ENCODE measurements at places on chromosomes 16 and 17.
A peak's percentile ranks its signal among the peaks of the same experiment; 100 is the strongest.

DNA sequence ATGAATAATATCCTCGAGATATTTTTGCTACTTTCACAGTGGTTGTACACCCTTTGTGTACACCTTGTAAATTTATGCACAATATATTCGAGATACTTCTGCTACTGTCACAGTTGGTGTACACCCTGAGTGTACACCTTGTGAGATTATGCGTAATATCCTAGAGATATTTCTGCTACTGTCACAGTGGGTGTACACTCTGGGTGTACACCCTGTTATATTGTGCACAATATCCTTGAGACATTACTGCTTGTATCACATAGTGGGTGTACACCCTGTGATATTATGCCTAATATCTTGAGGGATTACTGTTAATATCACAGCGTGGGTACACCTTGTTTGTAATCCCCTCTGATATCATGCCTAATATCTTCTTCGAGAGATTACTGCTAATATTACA, 7.2 kb upstream of the NUDT7 start:
- no peak for DNase-seq
- no peak overlapping the region for H3K4me3 ChIP-seq
- no peaks in the 10 kb centered on the region for H3K27me3 ChIP-seq
- no peak overlapping the region for H3K27ac ChIP-seq

- H3K27ac ChIP-seq = no peak overlapping the region
- no peak for DNase-seq
- no peaks in the 10 kb centered on the region for H3K36me3 ChIP-seq
- peaks cover 25% of the 10 kb centered on the region for H3K4me1 ChIP-seq
- H3K4me3 ChIP-seq = no peak overlapping the region
Observed at GRCh38 chr16:9791556-9791955, 390.7 kb downstream of the GRIN2A start.

DNA sequence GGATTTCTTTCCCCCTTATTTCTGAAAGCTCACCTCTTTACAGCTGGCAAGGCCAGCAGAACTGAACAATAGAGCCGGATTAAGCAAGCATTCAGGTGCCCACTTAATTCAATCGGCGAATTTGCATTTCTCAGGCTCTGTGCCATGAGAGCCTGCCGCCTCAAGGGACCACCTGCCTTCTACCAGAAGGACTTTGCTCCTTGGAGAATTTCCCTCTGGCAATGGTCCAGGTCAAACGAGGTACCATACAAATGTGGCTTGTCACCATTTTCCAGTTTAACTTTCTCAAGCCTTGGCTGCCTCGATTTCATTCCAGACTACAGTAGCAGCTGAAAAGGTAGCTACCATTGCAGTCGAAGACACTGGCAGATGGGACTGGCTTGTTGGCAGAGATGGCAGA, 534.0 kb downstream of the MAF start:
- no peak overlapping the region for H3K4me3 ChIP-seq
- no peak for DNase-seq
- H3K36me3 ChIP-seq = no peaks in the 10 kb centered on the region
- no peak overlapping the region for H3K27ac ChIP-seq
- peaks cover 5% of the 10 kb centered on the region for H3K4me1 ChIP-seq

GRCh38 chr16:49876716-49877129, 20.8 kb upstream of the ZNF423 start:
- H3K27ac ChIP-seq = peak overlapping the region; percentile 12
- H3K27me3 ChIP-seq = peaks cover 58% of the 10 kb centered on the region
- H3K4me1 ChIP-seq = peaks cover 13% of the 10 kb centered on the region
- peak overlapping the region; percentile 64 for H3K4me3 ChIP-seq
- DNase-seq = peak; percentile 72

DNA sequence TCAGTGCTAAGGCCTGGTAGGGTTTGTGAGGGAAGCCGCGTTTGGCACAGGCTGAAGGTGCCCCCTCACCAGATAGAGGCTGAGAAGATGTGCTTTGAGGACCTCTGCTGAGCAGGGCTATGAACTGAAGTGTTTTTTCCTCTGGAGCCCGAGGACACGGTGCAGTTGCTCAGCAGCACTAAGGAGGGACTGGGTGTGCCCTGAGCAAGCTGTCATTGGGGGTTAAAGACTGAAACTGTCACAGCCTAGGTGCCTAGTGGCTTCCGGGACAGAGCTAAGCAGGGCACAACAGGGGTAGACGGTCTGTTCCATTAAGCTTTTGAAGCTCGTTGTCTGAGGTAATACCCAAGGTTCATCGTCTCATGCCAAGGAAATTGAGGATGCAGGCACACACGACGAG, 24.8 kb upstream of the ASGR2 start:
- H3K27me3 ChIP-seq = peaks cover 95% of the 10 kb centered on the region
- no peak overlapping the region for H3K27ac ChIP-seq
- no peak for DNase-seq
- H3K4me3 ChIP-seq = no peak overlapping the region
- H3K36me3 ChIP-seq = no peaks in the 10 kb centered on the region
- H3K4me1 ChIP-seq = peaks cover 6% of the 10 kb centered on the region

DNA sequence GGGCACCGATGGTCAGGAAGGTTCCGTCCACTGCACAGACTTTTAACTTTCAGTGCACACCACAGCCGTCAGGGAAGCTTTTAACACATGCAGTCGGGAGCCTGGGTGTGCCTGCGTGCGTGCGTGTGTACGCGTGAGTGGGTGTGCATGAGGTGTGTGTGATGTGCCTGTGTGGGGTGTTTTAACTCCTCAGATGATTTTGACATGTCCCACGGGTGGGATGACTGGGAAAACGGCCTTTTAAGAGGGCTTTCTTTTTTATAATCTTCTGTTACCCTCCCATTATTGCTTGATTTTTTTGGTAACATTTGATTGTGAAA, 152.7 kb upstream of the CHMP6 start:
- no peak overlapping the region for H3K27ac ChIP-seq
- H3K27me3 ChIP-seq = no peaks in the 10 kb centered on the region
- H3K4me3 ChIP-seq = no peak overlapping the region
- peaks cover 4% of the 10 kb centered on the region for H3K4me1 ChIP-seq

DNA sequence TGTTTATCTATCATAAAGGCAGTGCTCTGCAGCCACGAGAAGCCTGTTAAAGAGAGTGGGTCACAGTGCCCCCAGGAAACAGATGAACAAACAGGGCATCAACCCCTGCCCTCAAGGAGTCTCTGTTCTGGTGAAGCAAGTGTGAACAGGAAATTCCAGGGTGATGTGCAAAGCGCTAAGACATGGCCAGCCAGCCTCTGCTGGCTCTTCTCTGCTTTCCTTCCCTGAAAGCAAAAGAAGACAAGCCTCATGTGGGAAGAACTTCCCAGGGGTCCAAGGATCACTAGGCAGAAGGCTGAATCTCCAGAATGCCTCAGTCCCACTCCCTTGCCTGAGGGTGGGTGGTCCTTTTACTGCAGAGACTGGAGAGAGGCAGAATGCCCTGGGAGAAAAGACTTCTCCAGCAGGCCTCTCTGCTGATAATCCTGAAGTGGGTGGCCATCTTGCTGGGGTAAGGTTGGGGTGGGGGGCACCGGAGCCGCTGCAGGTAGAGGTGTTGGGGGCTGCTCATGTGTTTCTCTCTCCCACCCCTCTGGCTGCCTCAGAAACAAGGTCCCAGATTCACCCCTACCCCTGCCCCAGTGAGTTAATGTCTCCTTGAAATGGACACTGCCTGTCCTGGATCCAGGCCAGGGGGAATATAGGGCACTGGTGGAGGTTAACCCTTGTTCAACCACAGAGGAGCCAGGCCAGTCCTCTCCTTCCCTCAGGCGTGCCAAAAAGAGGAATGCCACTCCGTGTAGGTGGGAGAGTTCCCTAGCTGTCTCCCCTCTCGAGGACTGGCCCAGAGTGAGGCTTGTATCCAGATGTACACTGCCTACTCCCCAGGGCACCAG, 2.4 kb downstream of the ANKRD13B start:
- no peaks in the 10 kb centered on the region for H3K36me3 ChIP-seq
- H3K4me3 ChIP-seq = no peak overlapping the region
- H3K27ac ChIP-seq = no peak overlapping the region
- H3K27me3 ChIP-seq = no peaks in the 10 kb centered on the region
- no peak for DNase-seq

DNA sequence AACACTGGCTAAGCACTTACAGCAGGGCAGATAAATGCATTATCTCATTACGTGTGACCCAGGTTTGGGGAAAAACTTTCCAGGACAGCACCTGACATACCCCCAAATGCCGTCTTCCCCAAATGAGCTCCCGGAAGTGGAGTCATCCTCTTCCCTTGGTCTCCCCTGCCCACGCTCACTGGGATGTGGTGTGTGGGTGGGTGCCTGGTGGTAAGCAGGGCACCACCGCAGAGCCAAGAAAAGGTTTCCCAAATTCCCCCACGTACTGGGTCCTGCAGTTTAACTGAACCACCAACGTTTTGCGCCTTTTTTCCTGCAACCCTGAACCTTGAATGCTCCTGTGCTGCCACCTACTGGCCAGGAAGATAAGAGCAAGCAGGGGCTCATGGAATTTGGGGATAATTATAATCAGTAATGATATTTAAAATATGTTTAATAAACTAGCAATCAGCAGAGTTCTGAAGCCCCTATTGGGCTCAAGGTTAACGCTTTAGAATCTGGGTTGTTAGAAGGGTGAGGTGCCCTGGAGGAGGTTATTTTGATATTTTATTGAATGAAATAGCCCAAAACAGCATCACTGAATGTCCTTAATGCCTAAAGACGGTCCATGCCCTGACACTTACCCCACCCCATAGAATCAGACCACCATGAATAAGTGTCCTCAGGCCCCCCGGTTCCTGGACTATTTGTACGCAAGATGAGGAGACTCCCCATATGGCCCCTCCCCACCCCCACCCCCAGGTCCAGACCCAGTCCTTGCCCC, 8.0 kb downstream of the SPPL2C start:
- H3K27ac ChIP-seq = no peak overlapping the region
- no peaks in the 10 kb centered on the region for H3K36me3 ChIP-seq
